ENCODE measurements at places on chromosomes 1 and 21. TPM values are rescaled to one million over a fixed set of nuclear protein-coding genes. Genes with fewer than 3 reads are reported as not detected.

CELA2A gene
- total RNA-seq: not detected

- DNase-seq: no peak
Measured at GRCh38 chr1:16924919-16925477, 3.3 kb downstream of the CROCC start.

- no peak for DNase-seq
Measured at GRCh38 chr1:245807306-245807705, 652.5 kb downstream of the KIF26B start.

DNA sequence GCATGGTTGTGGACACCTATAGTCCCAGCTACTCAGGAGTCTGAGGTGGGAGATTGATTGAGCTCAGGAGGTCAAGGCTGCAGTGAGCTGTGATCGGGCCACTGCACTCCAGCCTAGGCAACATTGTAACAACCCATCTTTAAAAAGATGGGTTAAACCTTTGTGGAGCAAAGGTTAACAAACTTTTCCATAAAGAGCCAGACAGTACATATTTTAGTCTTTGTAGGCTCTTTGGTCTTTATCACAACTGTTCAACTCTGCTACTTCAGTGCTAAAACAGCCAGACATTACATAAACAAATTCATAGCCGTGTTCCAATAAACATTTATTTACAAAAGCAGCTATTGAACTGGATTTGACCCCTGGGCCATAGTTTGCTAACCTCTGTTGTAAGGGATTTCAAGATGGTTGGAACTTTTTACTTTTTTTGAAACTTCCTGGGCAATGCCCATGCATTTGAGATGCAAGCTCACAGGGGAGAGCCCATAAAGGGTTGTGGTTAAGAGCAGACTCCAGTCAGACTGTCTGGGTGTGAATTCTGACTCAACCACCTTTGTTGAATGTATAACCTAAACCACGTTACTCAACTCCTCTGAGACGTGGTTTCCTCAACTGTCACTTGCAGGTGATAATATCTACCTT lies 10.8 kb downstream of the INAVA start:
- no peak for DNase-seq

GRCh38 chr1:236750928-236751327 lies 44.2 kb upstream of the MTR start:
- no peak for DNase-seq

CFHR3 gene
- total RNA-seq: not detected

KRTAP19-7 gene
- total RNA-seq: not detected

DNA sequence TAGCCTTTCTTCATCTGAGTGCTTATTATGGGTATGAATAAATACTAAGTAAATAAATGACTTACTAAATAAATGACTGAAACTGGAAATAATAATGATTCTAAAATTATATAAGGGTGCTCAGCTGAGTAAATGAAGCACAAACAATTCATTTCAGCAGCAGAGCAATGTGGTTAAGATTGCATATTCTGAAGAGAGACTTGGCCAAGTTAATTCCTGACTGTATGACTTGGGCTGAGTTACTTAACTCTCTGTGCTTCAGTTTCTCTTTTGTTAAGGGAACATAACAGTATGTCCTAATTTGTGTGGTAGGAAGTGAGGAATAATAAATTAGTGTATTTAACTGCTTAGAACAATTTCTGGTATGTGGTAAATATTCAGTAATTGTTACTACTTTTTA lies 19.1 kb downstream of the AGL start:
- DNase-seq: no peak

GRCh38 chr1:108079440-108080025 lies 114.6 kb upstream of the VAV3 start:
- no peak for DNase-seq

AXDND1 gene
- not detected for total RNA-seq

GRCh38 chr1:177969825-177970371 lies at the start of gene SEC16B:
Gene SEC16B (minus strand): TSS chr1:177970058. CDS start chr1:177967981, 2,077 bp downstream.
- DNase-seq: no peak

- no peak for DNase-seq
Measured at GRCh38 chr1:183622884-183623785, 12.4 kb downstream of the ARPC5 start.

DNA sequence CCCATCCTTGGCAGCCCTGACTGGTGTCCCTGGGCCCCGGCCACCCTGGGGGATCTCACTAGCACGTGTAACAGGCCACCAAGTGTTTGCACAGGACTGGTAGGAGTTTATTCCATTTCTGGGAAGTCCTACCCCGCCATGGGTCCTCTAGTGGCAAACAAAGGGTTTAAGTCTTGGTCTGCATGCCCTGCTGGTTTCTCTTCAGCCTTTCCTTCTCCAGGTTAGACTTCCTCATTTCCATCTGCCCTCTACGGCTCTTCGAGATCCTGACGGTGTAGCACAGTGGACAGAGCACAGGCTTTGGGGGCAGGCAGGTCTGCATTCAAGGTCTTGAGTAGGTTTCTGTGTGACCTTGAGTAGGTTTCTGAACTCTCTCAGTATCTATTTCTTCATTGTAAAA lies 2.8 kb downstream of the AGTRAP start:
- no peak for DNase-seq

DNA sequence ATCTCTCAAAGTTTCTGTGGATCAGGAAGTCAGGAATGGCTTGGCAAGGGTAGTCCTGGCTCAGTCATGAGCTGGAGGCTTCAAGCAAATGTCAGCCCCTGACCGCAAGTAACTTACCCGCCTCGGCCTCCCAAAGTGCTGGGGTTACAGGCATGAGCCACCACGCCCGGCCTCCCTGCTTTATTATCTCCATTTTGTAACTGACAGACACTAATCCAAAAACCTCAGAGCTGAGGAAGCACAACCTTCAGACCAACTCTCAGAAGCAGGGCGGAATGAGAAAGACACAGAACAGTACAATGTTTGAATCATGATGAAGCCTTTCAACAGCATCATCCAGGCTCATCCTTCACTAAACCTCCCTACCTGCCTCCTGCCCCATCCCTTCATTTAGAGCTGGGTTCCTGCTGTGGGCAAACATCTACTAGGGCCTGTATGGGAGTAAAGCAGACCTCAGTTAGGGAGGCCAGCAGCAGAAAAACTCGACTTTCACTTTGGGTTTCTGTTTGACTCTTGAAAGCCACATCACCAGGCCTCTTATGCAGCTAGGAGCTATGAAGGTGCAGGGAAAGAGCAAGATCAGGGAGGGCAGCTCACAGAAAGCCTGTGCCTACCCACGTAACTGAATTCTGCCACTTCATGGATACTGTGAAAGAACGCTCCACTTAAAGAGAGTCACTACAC lies 84.4 kb upstream of the RAB4A start:
- DNase-seq: no peak

DNA sequence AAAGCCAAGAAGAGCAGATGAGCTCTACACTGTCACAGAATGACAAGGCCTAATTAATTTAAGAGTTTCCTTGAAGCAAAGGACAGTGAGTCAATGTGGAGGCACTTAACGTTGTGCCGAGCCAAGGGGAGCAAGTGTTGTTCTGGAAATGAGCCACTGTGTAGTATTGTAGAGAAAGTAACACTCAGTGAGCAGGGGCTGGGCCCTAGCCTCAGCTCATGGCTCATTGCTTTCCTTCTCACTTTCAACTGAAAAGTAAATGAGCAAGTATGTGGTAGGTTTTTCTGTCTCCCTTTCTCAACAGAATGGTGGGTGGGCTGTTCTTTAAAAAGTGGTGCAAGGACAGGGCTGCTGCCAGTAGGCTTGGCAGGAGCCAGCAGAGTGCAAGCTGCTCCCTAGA lies 11.8 kb upstream of the KIAA0040 start:
- DNase-seq: no peak

DAB1 gene
- not detected for total RNA-seq

DNA sequence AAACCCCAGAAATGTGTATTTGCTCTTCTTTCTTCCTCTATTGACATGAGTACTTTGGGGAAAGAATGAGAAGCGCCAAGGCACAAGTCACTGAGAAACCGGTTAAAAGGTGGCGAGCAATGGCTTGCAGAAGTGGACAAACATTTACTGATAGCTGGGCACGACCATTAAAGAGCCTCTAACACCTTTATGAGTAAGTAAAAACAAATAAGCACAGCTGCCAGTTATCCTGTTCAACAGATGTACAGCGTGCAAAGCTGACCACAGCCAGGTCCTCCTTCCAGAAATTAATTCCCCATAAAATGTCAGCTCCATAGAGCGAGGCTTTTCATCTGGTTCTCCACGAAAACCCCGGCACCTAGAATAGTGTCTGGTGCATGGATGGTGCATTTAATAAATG lies 72.7 kb downstream of the CAPZB start:
- DNase-seq: no peak

- DNase-seq: no peak
Measured at GRCh38 chr1:18128298-18128697, 20.7 kb downstream of the IGSF21 start.

DUSP23 gene
- total RNA-seq: 40.3 TPM

MYOM3 gene
- 0.23 TPM for total RNA-seq

- DNase-seq: no peak
Measured at GRCh38 chr1:54337928-54338327, 68.3 kb downstream of the SSBP3 start.

Measured in glomerular endothelial cell (primary cell).